ENCODE measurements at places on chromosomes 1 and 21. TPM values are rescaled to one million over a fixed set of nuclear protein-coding genes. Genes with fewer than 3 reads are reported as not detected.
A peak's percentile ranks its signal among the peaks of the same experiment; 100 is the strongest.

DNA sequence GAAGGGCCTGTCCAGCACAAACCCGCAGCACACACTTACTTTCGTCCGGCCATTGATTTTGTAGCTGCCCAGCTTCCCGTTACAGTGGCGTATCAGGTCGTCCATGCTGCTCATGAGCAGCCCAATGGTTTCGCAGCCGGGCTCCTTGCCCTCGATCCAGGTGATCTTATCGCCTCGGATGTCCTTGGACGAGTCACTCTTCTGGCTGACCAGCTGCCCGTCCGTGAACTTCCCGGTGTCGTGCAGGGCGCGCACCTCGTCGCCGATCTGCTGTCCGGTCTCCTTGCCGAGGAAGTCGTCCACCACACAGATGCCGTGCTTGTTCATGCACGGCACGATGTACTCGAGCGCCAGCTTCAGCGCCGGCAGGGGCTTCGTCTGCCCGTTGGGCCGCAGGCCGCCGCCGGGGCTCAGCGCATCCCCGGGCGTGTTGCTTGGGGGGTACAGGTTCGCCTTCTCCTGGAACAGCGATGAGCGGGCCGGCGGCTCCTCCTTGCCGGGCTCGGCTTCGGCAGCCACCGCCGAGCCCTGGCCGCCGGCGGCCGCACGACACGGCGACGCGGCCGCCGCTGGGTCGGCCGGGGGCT lies 1.0 kb downstream of the EGLN1 start:
- DNase-seq: peak; percentile 50

- DNase-seq: no peak
These were observed 114.1 kb downstream of the RNF220 start for GRCh38 chr1:44519035-44519676.

DNA sequence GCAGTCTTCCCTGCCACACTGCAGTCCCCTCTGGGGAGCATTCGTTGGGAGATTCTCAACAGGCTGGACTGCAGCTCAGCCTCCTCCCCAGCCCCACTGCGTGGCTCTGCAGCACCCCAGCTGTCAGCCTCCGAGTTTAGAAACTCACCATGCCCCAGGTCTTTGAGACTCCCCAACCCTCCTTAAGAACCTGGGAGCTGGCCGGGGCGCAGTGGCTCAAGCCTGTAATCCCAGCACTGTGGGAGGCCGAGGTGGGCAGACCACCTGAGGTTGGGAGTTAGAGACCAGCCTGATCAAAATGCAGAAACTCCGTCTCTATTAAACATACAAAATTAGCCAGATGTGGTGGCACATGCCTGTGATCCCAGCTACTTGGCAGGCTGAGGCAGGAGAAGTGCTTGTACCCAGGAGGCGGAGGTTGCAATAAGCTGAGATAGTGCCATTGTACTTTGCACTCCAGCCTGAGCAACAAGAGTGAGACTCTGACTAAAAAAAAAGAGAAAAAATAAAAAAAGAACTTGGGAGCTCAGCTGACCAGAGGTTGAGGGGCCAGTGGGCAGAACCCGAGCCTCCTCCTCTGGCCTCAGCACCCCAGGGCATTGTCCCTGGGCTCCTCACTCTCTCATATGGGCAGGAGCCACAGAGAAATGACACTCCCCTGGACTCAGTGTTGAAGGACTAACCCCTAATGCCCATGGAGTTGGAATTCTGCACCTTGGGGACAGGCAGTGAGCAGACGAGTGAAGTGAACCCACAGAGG lies 5.6 kb downstream of the OLIG2 start:
- DNase-seq: no peak

The PGLYRP3 gene
- not detected for total RNA-seq

The RIMKLA gene
- total RNA-seq: not detected

GRCh38 chr1:232974971-232975370 lies 24.6 kb downstream of the NTPCR start:
- DNase-seq: no peak

DNA sequence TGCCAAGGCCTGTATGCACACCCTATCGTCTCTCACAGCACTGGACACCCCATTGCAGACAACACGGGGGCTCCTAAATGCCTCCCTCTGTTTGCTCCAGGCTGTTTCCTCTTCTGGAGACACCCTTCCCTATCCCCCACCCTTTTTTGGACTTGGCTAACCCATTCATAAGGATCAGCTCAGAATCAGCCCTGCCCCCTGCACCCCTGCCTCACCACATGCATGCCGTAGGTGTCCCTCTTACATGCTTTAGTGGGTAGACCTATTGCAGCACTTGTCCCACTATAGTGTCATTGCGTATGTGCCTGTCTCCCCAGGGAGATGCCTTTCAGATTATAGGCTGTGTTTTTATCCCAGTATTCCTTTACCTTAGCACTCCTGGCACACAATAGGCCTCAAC lies 30.9 kb downstream of the OPTC start:
- no peak for DNase-seq

- peak; percentile 60 for DNase-seq
These were observed 34.7 kb downstream of the TUFT1 start for GRCh38 chr1:151574575-151575529.

The DEPDC1 gene
- total RNA-seq: 0.67 TPM

GRCh38 chr1:170318141-170318540 lies 172.4 kb downstream of the NTMT2 start:
- DNase-seq: no peak

DNA sequence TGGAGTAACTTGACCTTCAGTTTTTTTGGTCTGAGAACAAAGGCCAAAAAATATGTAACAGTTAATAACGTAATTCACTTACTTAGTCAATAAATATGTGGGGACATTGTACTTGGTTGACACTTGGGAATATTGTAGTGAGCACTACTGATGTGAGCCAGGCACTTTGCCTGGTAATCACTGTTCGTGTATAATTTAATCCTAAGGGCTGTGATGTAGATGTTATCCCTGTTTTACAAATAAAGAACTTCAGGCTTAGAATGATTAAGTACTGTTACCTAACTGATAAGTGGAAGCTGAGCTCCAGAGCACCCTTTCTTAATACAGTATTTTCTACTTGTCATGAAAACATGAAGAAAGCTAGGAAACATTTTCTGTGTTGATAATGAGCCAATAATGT lies 28.0 kb downstream of the PTBP2 start:
- no peak for DNase-seq
